ENCODE measurements at places on chromosomes 7 and 10. TPM values are rescaled to one million over a fixed set of nuclear protein-coding genes. Genes with fewer than 3 reads are reported as not detected.

The NKX1-2 gene
- not detected for total RNA-seq

The TAC1 gene
- 3.4 TPM for total RNA-seq

The CCDC186 gene
- total RNA-seq: 66.1 TPM

The GHRHR gene
- not detected for total RNA-seq

The DOCK1 gene
- total RNA-seq: 77.0 TPM

The POLR2J2 gene
- 7.2 TPM for total RNA-seq

The VWDE gene
- 1.4 TPM for total RNA-seq

The RSPH10B gene
- 0.38 TPM for total RNA-seq

The MUC3A gene
- not detected for total RNA-seq

The CYP3A7 gene
- not detected for total RNA-seq

The HOGA1 gene
- 1.6 TPM for total RNA-seq

The PDE6C gene
- 4.2 TPM for total RNA-seq

The FAM241B gene
- total RNA-seq: 5.1 TPM

The TFPI2 gene
- 57.5 TPM for total RNA-seq

The ZNF488 gene
- 7.5 TPM for total RNA-seq

The ASAH2 gene
- 1.5 TPM for total RNA-seq

The AEBP1 gene
- 143 TPM for total RNA-seq

The LDB3 gene
- 24.9 TPM for total RNA-seq

The SDK1 gene
- total RNA-seq: 17.0 TPM

The INA gene
- total RNA-seq: 102 TPM

The RASSF4 gene
- total RNA-seq: 48.5 TPM

The SFTPA1 gene
- not detected for total RNA-seq

The PDZD7 gene
- 2.1 TPM for total RNA-seq

The SH3PXD2A gene
- 50.5 TPM for total RNA-seq

The CCSER2 gene
- total RNA-seq: 96.6 TPM

The JCAD gene
- 58.3 TPM for total RNA-seq

The CALY gene
- 3.0 TPM for total RNA-seq

The FFAR4 gene
- not detected for total RNA-seq

The ITGB8 gene
- total RNA-seq: 148 TPM

The AOAH gene
- 7.1 TPM for total RNA-seq

The MGAM2 gene
- total RNA-seq: 1.8 TPM

The PAPOLB gene
- total RNA-seq: 1.5 TPM

The SPAM1 gene
- not detected for total RNA-seq

The JAKMIP3 gene
- total RNA-seq: 1.4 TPM

The SMKR1 gene
- total RNA-seq: 1.3 TPM

The PHF14 gene
- 162 TPM for total RNA-seq

The NCAPG2 gene
- 19.6 TPM for total RNA-seq

The TDRD1 gene
- total RNA-seq: 0.38 TPM

The NUPR2 gene
- not detected for total RNA-seq

The TMEM270 gene
- total RNA-seq: not detected

The CABCOCO1 gene
- total RNA-seq: 2.5 TPM

The RBM20 gene
- total RNA-seq: 2.7 TPM
